ENCODE measurements at places on chromosomes 3 and 15.

GRCh38 chr3:152365766-152366593, 97.3 kb downstream of the MBNL1 start:
- DNase-seq: peak; percentile 51

GRCh38 chr3:124860599-124860998, 26.6 kb downstream of the ITGB5 start:
- peak; percentile 97 for DNase-seq

GRCh38 chr15:28904003-28904402, 18.2 kb downstream of the APBA2 start:
- no peak for DNase-seq

GRCh38 chr3:189195302-189195701, 23.5 kb downstream of the TPRG1 start:
- DNase-seq: no peak

DNA sequence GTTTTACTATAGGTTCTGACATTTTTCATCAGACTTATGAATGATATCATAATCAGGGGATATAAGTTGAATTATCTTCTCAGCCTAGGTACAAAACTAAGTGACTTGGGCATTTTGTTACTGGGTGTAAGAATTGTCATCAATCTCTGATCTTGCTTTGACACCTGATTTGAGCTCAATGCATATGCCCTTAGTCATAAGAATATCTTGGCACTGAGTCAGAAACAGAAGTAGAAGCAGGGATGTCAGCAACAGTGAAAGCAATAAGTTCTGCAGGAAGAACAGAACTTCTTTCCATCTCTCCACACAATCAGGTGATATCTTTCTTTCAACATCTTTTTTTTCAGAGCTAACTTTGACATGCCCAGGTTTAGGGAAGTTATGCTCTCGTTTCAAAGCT, 14.6 kb downstream of the SLITRK3 start:
- DNase-seq: no peak

DNA sequence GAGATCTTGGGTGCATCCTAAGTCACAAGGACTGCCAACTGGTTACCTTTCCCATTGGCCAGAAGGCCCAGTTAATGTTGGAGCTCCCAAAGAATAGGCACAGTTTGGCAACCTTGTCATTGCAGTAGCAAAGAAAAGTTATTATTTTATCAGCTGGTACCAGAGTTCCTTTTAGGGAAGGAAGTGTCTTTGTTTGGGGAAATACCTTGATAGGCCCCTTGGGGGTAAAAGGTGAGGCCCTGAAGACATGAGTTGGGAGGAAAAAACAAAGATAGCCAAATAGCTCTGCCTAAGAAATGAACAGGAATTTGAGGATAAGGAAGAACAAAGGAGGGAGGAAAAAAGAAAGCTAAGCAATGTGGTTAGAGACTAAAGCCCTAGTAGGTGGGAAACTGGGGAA, 85.8 kb downstream of the ANP32A start:
- no peak for DNase-seq

- peak; percentile 39 for DNase-seq
Observed at GRCh38 chr15:61227950-61228936, 859 bp downstream of the RORA start.

DNA sequence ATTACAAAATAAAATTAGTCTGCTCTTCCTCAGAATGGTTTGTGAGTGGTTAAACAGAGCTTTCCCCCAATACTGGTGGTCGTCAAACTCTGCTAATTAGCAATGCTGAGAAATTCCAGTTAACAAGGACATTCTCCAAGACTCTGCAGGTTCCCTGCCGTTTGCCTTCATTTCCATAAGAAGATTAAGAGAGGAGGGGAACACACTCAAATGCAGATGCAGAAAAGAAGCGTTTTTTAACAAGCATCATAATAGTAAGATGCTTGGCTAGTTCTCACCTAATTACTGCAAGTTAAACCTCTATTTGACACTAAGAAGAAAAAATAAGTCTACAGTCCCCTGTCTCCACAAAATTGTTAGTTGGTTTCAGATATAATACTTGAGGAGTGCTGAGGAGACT, 3.7 kb upstream of the SOX2 start:
- DNase-seq: no peak

- DNase-seq: no peak
Observed at GRCh38 chr3:124207873-124208485, 216.1 kb upstream of the ROPN1 start.

GRCh38 chr3:131020122-131020693, 6.4 kb downstream of the ASTE1 start:
- no peak for DNase-seq

- DNase-seq: no peak
Observed at GRCh38 chr3:110405830-110406585, 665.6 kb upstream of the NECTIN3 start.

DNA sequence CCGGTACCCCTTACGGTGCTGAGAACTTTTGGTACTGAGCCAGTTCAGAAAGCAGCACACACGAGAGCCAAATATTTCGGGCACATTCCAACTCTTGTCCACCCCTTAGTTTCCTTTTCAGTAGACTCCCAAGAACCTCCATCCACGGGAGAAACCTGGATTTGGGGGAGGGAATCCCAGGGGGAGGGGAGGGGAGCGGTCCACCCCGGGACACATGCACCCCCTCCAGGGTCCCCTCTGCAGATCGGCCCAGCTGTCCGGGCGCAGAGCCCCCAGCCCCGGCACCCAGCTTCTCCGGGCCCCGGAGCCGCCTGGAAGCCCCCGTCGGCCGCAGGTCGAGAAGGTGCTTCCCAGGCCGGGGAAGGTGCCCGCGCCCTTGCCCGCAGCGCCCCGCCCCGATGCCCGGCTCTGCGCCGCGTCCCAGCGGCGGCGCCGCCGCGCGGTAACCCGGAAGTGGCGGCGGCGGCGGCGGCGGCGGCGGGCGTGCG, 455 bp upstream of the ABHD17C start:
- peak; percentile 63 for DNase-seq

GRCh38 chr3:69462022-69462825, 76.3 kb upstream of the FRMD4B start:
- DNase-seq: no peak

DNA sequence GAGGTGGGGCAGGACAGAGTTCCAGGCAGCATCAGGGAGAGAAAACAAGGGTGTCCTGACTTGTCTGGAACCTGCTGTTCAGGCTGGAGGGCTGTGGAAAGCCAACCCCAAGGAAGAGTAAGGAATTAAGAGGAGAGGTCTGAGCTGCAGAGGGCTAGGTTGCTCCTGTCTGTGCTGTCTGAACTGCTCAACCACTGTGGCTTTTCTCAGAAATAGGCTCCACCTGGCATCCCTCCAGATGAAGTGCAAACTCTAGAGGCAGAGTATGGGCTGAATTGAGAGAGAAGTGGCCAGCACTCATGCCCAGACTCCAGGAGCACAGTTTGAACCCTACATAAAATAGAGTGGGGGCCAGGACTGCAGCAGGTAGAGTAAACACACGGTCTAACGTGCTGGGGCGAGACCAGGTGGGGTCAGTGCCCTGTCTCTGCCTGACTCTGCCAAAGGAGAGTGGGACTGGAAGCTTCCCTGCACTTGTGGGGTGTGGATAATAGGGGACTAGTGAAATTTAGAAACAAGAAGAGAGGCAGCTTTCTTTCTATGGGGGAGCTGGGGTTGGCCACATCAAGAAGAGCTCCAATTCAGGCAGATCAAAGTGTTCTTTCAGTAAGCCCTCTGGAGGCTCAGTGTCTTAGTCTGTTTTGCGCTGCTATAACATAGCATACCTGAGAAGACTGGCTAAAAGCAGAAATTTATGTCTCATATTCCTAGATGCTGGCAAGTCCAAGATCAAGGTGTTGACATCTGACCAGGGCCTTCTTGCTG, 28.0 kb upstream of the MNS1 start:
- no peak for DNase-seq

DNA sequence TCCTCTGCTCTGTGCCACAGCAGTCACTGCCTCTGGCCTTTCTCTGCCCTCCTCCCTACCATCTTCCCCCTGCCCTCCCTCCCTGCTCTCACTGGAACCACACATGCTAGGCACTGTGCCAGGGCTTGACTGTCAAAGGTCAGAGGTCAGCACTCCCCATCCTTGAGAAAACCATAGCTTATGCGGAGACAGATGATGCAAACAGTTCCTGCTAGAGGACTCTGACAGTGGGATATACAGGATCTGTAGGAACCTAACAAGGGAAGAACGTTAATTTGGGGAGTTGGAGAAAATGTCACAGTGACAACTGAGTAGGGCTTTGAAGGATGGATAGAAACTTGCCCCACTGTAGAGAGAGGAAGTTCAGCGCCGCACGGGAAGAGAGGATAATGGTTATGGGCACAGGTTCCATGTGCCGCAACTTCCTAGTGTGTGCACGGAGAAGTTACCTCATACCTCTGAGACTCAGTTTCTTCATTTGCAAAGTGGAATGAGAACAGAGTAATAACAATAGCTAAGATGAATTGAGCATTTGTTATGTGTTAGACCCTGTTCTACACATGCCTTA, 29.3 kb upstream of the XYLB start:
- no peak for DNase-seq

DNA sequence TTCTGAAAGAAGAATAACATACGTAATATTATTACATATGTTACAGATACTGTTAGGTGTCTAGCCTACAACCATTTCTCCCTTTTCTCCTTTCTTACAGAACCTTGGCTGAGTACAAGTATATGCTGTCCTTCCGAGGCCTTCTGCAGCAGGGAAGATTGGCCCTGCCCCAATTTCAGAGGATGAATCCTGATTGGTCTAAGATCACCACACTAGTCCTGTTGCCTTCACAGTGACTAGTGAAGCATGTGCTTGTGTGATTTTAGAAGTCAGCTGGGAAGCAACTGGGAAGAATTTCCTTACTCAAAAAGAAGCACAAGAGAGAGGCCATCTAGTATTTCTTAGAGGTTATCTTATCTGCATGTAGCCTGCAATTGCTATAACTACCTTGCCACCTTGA, 30.6 kb upstream of the MECOM start:
- DNase-seq: peak; percentile 47

DNA sequence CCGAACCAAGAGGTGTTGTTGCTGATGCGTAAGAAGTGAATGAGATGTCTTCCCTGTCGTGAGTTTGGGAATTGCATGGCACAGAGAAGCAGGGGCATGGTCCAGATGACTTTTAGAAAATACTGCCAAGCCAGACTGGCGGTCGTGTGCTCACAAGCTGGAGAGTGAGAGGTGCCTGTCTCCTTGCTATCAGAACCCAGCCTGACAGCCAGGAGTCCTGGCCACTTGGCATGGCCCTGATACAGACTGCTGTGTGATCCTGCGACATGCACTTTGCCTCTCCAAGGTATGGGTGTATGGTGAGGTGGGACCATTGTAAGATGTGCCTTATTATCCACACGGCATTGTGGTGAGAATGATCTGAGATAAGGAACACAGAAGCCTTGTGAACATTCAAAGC, 93.0 kb downstream of the SMAD3 start:
- no peak for DNase-seq

DNA sequence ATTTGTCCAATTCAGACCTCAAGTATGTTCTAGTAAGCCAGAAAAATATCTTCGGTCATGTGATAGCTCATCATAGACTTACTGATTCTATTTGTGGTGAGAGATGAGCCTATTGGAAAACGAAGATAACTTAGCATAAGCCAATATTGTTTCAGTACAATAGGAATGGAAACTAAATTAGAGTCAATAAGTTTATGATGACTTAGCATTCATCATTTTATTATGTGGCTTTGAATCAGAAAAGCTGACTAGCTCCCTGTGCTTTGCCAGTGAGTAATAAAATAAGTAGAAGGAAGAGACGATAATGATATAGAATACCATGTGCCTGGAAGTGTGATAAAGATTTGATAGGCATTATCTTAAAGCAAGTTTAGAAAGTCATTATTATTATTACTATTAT, 605.6 kb downstream of the AGBL1 start:
- no peak for DNase-seq

GRCh38 chr15:45442507-45443135, 64.3 kb upstream of the GATM start:
- DNase-seq: peak; percentile 81

DNA sequence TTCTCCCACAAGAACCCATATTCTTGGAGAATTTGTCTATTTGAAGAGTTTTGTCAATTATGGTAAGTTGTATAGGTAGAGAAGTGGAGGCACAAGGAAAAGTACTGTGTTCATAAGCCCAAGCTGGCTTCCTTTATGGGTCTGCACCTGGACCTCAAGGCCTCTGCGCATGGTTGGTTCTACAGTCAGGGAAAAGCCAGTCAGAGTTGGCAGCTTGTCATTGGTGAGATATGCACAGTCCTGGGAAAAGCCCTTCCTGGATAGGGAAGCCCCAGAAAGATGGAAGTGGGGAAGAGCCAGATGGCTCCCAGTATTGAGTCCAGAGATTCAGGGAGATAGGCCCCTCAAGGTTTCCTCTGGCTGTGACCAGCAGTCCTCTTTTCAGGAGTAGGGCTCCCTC, 15.8 kb downstream of the BOC start:
- DNase-seq: no peak

DNA sequence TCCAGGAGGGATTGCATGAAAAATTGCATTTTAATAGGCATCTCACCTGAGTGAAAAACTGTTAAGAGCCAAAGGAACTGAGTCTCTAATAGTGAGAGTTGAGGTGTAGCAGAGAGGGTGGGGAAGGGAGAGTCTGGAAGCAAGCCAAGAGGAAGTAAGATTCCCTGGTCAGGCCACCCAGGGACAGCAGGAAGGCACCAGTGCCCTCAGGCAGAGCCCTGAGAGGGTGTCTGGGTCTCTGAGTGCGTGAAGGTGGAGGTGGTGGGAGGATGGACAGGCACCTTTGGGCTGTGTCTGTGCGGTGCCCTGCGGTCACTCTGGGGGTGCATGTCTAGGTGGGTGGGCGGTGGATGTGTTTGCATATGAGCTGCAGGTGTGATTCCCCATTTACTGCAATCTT, 300.4 kb upstream of the ROPN1 start:
- DNase-seq: no peak

GRCh38 chr15:25694239-25694584, 168.9 kb downstream of the ATP10A start:
- no peak for DNase-seq

DNA sequence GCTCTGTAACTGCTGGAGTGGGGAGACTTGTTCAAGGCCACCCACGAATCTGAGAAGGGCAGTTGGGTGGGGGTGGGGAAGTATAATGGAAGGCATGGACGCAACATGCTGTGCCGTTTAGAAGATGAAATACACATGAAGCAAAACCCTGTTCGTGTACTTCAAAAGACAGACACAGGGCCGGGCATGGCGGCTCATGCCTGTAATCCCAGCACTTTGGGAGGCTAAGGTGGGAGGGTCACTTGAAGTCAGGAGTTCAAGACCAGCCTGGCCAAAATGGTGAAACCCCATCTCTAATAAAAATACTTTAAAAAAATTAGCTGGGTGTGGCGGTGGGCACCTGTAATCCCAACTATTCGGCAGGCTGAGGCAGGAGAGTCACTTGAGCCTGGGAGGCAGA, 36.9 kb upstream of the SFMBT1 start:
- DNase-seq: no peak

DNA sequence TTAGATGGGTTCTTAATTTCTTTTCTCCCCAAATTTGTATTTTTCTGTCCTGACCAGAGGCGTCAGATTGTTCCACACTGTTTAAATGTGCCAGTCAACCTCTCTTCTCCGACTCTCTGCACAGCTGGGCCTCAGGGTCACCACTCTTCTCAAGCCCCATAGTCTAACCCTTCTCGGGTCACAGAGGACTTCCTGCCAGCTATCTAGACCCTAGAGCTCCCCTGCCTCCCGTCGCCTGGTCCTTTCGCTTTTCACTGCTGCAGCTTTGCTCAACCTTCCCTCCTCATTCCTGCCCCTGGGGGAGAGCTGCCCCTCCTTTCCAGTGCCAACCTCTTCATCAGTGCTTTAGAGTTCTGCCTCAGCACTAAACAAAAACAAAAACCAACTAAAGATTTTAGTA, 151.7 kb downstream of the ATG7 start:
- DNase-seq: no peak

- DNase-seq: peak; percentile 87
Observed at GRCh38 chr3:37779289-37780152, 82.2 kb upstream of the CTDSPL start.

- no peak for DNase-seq
Observed at GRCh38 chr15:62873203-62873602, 169.3 kb upstream of the TPM1 start.

All from fibroblast of the aortic adventitia (primary cell).